ENCODE measurements at places on chromosomes 1 and 21.

GRCh38 chr21:32112195-32112594 is 166.7 kb downstream of the MIS18A start:
- DNase-seq = no peak

DNA sequence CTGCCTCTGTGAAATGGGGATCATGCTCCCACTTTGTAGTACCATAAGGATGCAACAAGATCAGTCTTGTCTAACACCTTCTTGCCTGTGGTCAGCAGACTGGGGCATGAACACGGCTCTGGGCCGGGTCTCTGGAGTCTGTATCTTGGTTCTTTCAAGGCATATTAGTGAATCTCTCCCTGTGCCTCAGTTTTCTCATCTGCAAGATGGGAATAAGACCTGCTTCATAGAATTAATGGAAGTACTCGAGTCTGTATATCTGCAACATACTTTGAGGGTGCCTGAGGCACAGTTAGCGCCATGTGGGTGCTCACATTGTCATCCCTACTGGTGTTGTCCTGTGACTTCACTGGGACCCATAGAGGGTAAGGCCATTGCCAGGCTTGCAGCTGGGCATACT is 84.6 kb downstream of the IGSF21 start:
- DNase-seq = no peak

GRCh38 chr21:19026911-19027310 is 623.3 kb upstream of the TMPRSS15 start:
- DNase-seq = no peak

- DNase-seq = no peak
Measured at GRCh38 chr1:19460535-19461219, 24.7 kb downstream of the CAPZB start.

DNA sequence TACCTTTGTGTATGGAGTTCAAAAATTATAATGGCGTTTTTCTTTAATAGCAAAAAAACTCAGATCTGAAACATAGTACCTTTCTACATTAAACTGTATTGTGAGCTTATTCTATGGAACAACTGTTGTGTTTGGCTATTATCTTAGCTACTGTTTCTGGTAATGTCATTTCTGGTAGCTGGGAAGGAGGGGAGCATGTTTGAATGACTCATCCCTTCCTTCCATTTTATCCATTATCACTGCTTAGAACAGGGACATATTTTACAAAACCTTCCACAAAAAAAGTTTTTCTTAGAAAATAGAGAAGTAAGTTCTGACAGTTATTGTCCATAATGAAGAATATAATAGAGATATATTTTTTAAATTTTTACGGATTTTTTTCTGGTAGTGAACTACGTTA is 128.3 kb downstream of the NRDC start:
- DNase-seq = no peak

- DNase-seq = no peak
Measured at GRCh38 chr1:53551428-53551995, 92.3 kb downstream of the DMRTB1 start.

DNA sequence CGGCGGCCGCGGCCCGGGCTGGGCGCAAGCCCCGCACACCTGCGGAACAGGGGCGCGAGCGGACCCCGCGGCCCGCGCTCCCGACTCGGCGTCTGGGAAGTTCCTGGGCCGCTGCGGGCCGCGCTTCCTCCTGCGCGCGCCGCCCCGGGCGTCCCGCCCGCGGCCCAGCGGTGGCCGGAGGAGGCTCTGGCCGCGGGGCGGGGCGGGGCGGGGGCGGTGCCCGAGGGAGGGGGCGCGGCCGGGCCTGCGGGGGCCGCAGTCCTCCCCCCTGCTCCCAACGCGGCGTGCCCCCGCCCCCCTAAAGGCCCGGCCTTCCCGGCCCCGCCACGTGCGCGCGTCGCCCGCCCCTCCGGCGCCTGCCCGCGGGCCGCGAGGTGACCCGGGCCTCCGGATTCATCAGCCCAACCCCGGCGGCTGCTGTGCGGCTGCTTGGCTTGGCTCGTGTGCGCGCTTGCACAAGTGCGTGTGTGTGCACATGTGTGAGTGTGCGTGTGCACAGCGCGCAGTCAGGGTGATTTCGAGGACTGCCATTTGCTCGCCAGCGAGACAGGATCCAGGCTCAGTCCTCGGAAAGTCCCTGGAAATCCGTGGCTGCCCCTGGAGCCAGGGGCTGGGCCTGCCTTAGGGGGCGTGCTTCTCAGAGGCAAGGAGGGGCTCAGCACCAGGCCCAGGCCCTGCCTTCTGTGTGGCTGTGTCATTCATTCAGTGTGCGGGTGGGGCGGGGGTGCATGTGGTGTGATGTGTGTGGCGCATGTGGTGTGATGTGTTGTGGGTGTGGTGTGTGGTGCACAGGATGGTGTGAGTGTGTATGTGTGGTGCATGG is at the start of gene C2CD2:
Gene C2CD2, minus strand, starts transcription at position 188 of the 823 bp plus-strand sequence. CDS start 370 bp downstream, outside the sequence.
- DNase-seq = no peak

GRCh38 chr1:86852289-86852688 is 61.6 kb downstream of the SELENOF start:
- DNase-seq = no peak

GRCh38 chr1:58809325-58810010 is 25.6 kb upstream of the JUN start:
- DNase-seq = no peak

DNA sequence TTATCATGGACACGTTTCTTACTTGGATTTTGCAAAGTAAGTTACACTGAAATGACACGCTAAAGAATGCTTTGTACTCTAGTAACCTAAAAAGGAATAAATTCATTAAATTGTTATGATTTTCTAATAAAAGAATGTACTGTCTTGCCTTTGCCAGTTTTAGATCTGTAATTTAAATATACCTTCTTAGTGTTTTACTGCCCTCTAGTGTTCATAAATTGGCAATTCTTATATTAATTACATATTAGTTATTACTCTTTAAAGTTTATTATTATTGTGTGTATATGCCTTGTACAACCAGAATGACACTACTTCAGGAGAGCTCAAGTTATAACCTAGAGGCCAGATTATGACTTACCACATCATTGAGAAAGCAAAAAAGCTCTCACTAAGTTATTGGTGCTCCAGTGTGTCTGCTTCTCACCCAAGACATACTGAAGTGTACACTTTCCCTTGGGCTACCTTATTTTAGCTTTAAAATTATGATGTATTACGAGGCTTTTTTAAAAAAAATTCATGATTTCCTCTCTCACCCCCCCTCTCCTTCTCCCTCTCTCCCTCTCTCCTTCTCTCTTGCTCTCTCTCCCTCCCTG is 169.9 kb downstream of the HS2ST1 start:
- peak; percentile 18 for DNase-seq

DNA sequence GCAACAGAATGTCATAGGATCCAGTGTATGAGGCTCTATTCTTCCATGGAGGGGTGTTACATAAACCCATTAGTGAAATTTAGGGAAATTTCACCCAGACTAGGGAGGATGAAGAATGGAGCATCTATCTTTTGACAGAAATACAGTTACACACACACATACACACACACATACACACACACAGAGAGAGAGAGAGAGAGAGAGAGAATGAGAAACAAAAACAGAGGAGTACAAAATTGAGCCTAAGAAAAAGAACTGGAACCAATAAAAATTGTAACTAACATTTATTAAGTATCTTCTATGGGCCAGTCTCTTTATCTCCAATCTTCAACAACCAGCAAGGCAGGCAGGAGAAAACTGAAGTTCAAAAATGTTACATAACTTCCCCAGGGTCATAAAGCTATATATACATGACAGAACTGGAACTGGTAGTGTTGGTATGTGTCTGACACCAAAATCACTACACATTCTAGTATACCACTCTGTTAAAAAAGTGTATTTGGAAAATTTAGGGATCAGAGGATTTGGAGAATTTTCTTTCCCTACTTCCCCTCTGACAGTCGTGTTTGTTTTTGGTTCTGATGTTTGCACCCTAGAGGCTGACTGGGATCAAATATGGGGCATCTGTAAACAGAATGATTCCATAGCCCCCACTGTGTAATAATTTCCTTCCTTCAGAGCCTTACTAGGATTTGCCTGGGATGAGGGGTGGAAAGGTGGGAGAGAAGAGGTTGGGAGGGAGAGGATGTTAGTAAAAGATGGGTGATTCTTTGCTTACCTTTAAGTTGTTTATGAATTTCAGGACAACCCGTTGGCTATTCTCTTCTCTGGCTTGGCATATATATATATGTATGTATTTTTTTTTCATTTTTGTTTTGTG is 1.0 kb upstream of the ZFYVE9 start:
- DNase-seq = no peak

GRCh38 chr1:215104283-215104682 is 21.7 kb downstream of the KCNK2 start:
- DNase-seq = no peak

GRCh38 chr1:88291611-88292354 is 392.3 kb upstream of the PKN2 start:
- DNase-seq = no peak

DNA sequence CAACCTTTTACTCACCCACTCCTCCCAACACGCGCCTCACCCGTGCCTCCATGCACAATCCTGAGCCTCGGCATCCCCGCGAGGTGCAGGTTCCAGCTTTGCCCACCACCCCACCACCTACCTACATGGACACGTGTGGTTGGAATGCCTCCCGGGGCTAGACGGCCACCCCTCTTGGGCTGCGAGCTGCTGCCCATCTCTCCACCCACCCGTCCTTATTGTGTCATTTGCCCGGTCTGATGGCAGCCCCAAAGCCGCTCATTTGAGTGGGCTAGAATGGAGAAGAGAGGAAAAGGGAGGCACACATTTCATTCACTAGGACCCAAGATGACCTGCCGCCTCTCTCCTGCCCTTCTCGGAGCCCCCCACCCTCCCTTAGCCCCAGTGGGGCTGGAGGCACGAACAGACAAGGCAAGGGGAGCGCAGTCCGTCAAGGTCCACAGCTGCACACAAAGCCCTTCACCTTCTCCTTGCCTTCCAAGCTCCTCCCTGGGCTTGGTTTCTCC is 785 bp downstream of the ZNF697 start:
- DNase-seq = no peak
